ENCODE measurements at places on chromosomes 1 and 21.
A peak's percentile ranks its signal among the peaks of the same experiment; 100 is the strongest.

DNA sequence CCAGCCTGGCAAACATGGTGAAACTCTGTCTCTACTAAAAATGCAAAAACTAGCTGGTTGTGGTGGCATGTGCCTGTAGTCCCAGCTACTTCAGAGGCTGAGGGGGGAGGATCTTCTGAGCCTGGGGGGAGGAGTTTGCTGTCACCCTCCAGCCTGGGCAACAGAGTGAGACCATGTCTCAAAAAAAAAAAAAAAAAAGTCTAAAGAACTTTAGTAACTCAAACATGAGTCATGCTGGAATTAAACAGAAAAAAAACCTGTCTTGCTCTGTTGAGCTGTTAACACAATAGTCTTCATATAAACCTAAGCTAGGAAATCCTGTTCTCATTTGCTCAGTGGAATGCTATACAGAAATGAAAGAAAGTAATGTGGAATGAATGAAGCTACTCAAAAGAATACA is 16.7 kb upstream of the DISP1 start:
- no peak for DNase-seq

GRCh38 chr1:212666116-212666775 is 33.4 kb downstream of the BATF3 start:
- no peak for DNase-seq

GRCh38 chr1:208047476-208047934 is 136.6 kb upstream of the CD34 start:
- no peak for DNase-seq

GRCh38 chr1:220300442-220301121 is 28.3 kb upstream of the RAB3GAP2 start:
- peak; percentile 11 for DNase-seq

DNA sequence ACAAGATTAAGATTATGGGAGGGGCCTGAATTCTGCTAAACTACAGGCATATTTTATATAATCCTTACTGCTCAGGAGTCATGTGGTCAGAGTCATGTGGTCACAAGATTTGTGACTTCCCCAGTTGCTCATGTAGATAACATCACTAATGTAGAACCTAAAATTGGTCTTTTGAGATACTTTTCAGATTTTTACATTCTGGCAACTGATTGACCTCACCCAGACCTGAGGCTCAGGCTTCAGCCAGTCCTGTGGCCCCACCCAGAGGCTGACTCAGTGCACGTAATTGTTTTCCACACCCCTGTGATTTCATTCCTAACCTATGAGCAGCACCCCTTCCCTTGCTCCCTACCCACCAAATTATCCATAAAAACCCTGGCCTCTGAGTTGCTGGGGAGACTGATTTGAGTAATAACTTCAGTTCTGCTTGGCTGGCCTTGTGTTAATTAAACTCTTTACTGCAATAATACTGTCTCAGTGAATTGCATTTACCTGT is 41.7 kb upstream of the ZNF326 start:
- DNase-seq, result no peak

DNA sequence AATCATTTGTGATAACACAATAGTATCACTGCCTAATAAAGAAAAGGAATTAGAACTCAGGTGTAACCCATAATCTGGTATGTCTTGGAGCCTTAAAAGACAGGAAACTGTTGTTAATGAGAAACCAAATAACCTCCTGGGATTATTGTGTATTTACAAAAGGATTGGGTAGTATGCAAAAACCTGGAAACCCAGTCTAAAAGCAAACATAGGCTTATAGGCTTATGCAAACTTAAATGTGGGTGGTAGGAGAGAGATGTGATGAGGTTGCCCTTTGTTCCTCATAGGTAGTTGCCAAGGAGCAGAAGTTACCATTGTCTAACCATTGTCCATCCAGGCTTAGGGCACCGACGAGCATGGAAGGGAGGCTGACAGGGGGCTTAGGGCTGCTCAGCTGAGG is 165.8 kb downstream of the AK5 start:
- DNase-seq, result no peak

DNA sequence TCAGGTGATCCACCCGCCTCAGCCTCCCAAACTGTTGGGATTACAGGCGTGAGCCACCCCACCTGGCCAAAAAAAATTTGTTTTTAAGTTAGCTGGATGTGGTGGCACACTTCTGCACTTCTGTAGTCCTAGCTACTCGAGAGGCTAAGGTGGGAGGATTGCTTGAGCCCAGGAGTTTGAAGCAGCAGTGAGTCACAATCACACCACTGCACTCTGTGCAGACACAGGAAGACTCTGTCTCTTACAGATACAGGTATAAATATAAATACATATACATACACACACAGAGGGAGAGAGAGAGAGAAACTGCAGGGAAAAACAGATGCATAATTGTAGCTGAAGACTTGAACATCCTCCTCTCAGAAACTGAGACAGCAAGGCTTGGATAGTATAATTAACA is 34.8 kb upstream of the EPS15 start:
- DNase-seq, result no peak

GRCh38 chr1:15707239-15707925 is 23.3 kb downstream of the PLEKHM2 start:
- no peak for DNase-seq

- no peak for DNase-seq
Measured at GRCh38 chr21:43280949-43281633, 112.3 kb downstream of the CRYAA start.

GRCh38 chr1:14765773-14766172 is 167.3 kb downstream of the KAZN start:
- no peak for DNase-seq

GRCh38 chr1:19066248-19066873 is 109.9 kb upstream of the IFFO2 start:
- no peak for DNase-seq

DNA sequence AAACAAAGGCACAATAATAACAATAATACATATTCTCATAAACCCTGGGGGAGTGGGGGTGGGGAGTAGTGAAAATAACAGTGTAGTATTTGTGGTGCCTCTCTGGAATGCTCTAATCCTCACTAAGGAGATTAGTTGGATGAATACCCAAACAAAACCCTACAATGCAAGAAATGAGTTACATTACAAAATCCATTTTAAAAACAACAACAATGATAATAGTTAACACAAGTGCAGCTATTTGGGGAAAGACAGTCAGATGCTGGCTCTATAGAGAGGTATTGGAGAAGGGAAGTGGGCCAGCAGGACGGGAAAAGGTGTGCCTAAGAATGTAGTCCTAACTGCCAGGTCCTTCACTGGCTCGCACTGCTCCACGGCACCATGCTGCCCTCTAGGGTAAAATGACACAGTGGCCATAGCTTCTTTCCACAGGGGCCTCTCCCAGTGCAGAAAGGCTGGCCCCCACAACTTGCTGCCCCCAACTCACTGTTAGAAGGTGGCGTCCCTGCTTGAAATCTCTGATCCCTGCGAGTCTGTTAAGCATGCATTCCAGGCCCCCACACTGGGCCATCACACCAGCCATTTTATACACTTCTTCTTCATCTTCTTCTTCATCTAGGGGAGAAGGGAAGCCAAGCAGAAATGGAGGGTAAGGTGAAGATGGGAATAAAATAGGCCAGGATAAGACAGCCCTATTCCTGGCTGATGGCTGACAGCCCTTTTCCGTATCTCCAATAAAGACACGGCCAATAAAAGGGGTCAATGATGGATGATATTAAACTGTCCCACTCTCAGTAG is 113.8 kb downstream of the UBR4 start:
- peak; percentile 56 for DNase-seq

DNA sequence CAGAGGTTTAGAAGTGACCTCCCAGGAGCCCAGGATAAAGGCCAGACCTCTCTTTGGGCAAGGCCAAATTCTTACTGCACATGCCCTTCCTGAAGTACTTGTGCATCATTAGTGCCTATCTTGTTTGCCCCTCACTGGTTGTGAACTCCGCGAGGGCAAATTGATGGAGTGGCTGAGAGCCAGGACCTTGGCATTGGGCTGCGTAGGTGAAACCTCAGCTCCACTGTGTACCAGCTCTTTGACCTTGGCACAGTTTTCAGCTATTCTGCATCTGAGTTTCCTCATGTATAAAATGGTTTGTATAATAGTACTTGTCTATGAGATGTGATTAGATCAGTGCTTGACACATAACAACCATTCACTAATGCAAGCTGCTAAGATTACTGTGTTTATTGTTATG is 11.5 kb downstream of the OTUD3 start:
- DNase-seq, result no peak

DNA sequence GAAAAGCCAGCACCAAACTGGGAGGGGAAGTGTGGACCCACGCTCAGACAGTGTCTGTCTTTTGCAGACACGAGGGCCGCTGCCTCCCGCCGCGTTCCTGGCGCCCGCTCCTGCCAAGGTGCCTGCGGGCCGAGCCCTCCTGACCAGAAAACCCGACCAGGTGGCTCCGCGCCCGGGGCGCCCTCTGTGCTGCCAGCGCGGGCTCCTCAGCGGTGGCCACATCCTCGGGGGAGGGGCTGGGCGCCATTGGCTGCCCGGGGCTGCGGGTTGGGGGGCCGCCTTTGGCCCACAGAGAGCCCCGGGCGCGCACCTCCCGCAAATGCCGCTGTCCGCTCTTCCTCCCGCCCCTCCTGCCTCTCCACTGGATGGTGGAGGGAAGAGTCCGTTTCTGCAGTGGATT is 22.4 kb upstream of the TRNAU1AP start:
- no peak for DNase-seq

DNA sequence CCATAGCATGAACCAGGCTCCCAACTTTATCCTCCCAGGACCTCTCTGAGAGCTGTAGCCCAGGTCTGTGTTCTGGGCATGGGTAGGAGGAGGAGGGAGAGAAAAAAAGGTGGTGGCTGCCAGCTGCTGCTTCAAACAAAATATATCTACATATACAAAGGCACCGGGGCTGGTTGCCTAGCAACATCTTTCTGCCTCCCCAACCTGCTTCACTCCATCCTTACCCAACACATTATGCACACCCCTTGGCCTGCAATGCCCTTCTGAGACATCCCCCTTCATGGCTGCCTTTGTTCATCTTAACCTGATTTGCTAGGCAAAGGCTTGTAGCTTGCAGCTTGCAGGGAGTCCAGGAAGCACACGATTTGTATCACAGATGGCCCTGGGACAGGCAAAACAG is 27.2 kb upstream of the ATP1A1 start:
- no peak for DNase-seq

- DNase-seq, result no peak
Measured at GRCh38 chr1:33045814-33046213, 9.1 kb upstream of the AK2 start.

GRCh38 chr1:244778344-244778743 is 57.1 kb upstream of the COX20 start:
- no peak for DNase-seq

DNA sequence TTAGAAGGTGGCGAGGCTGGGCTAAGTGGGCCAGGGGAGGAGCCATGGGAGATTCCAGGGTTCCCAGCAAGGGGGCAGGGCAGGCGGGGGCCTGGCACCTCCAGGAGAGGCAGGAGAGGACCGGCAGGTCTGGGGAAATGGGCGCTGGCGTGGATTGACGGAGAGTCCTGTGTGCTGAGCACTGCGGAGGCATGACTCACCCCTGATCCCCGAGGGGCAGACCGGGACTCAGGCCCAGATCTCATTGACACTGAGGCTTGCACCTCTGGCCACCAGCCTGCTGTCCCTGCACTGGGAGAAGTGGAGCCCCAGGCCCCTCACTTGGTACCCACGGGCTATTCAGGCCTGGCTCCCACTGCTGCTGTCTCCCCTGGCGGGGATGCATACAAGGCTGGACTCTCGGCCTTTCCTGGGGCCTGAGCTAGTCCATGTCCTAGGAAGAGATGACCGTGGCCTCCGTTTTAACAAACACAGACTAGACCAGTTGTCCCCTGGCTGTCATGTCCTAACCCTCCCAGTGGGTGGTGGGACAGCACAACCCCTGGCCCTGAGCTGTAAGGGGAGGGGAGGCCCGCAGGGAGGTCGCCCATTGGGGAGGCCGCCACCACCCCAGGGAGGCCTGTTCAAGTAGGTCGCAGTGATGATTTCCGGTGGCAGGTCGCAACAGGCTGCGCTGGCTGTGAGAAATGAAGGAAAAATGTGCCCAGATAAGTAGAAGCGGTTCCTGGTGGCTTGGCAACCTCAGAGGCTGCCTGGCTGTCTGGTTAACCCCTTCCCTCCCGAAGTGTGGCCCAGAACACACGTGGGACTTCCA is 39.7 kb downstream of the RIPK4 start:
- no peak for DNase-seq

DNA sequence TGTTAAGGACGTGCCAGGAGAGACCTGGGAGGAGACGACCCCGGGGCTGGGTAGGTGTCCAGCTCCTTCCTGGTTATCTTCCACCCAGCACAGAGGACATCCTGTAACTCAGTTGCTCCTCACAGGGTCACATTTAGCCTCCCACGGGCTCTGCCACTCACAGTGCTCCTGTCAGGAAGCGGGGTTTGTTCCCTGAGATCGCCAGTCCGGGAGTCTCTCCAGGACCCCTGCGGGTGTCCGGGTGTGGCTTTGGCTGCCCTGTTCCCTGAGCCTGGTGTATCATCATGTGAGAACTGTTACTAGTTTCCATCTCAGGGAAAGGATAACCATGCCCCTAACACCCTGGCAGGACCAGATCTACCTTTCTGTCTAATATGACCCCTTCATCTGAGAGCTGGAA is 158.2 kb upstream of the RUNX1 start:
- no peak for DNase-seq

DNA sequence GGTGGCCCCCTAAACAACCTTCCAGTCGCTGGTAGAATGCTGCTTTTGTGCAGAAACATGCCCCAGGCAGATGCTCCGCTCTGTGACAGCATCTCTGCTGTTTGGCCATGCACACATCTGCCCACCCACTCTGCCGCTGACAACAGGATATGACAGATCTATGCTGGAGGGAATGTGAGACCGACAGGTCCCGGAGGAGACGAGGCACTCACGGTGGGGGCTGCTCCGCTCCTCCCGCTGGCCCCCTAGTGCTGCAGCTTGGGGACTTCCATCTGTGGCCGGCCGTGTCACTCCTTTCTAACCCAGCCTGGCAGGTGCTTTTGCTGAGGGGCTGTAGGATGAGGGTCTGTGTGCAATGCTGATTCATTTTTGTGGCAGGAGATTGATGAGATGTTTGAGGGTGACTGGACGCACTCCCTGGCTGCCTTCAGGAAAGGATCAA is 49.1 kb upstream of the DMRTB1 start:
- no peak for DNase-seq

GRCh38 chr21:30340714-30341573 is 3.5 kb upstream of the KRTAP27-1 start:
- DNase-seq, result peak; percentile 6

GRCh38 chr1:1040004-1040991 is 20.4 kb downstream of the AGRN start:
- DNase-seq, result peak; percentile 94

DNA sequence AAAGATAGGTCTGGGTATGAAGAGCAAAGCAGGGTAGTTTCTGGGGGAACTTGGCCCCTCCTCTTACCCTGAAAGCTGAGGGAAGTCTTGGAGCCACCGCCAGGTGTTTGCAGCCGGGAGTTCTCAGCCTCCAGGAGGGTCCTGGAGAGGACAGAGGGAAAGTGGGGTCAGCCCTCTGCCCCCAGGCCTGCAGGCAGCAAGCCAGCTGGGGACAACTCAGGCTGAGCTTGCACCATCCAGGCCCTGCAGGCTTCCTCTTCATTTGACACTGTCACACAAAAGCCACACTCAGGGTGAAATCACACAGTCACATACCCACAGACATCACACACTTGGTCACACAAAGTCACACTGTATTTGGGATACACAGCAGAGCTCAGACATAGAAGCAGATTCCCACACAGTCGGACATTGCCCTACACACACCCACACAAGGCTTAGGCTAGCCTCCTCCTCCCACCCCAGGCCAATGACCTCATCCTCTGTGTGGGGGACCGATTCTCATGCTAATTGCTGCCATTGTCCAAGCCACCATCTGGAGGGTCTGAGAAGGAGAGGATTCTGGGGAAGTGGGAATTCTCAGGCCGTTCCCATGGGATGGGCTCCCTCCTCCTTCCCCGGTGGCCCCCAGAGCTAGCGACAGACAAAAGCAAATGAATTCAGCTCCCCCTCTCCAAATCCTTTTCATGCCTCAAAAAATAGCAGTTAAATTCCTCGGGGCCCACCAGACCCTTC is 3.7 kb downstream of the NES start:
- no peak for DNase-seq

Measured in HuH-7 (cell line).